GM23248 (cell line): ENCODE measurements at places on chromosomes 2 and 18. TPM values are rescaled to one million over a fixed set of nuclear protein-coding genes. Genes with fewer than 3 reads are reported as not detected.

- DNase-seq: no peak
- H3K27me3 ChIP-seq: no peaks in the 10 kb centered on the region
- no peak overlapping the region for H3K4me3 ChIP-seq
- H3K36me3 ChIP-seq: no peaks in the 10 kb centered on the region
These were observed 22.8 kb downstream of the EHD3 start for GRCh38 chr2:31256611-31257382.

- DNase-seq: peak; percentile 53
- H3K4me3 ChIP-seq: no peak overlapping the region
- no peaks in the 10 kb centered on the region for H3K27me3 ChIP-seq
These were observed 77.1 kb upstream of the UGP2 start for GRCh38 chr2:63764630-63765029.

The MCFD2 gene
- total RNA-seq: 310 and 329 TPM in 2 replicates

DNA sequence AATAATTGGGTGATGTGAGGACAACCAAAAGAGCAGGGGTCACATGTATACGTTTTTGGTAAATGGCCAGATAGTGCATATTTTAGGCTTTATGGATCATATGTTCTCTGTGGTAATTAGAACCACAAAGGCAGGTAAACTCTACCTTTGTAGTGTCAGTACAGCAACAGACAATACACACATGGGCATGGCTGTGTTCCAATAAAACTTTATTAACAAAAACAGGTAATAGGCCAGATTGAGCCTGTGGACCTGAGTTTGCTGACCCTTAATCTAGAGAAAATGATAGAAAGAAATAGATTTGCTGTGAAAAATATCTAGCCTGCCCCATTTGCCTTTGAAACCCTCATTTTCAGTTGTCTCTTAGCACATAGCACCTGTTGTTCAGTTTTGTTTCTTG is 177.2 kb upstream of the CXCR4 start:
- no peak for DNase-seq
- no peaks in the 10 kb centered on the region for H3K27me3 ChIP-seq
- no peak overlapping the region for H3K4me3 ChIP-seq
- no peaks in the 10 kb centered on the region for H3K4me1 ChIP-seq
- no peak overlapping the region for H3K27ac ChIP-seq
- no peaks in the 10 kb centered on the region for H3K36me3 ChIP-seq

GRCh38 chr2:235463893-235464292 is 29.9 kb upstream of the AGAP1 start:
- H3K4me1 ChIP-seq: peaks cover 22% of the 10 kb centered on the region
- no peaks in the 10 kb centered on the region for H3K27me3 ChIP-seq
- H3K36me3 ChIP-seq: no peaks in the 10 kb centered on the region
- no peak overlapping the region for H3K4me3 ChIP-seq
- no peak overlapping the region for H3K27ac ChIP-seq

DNA sequence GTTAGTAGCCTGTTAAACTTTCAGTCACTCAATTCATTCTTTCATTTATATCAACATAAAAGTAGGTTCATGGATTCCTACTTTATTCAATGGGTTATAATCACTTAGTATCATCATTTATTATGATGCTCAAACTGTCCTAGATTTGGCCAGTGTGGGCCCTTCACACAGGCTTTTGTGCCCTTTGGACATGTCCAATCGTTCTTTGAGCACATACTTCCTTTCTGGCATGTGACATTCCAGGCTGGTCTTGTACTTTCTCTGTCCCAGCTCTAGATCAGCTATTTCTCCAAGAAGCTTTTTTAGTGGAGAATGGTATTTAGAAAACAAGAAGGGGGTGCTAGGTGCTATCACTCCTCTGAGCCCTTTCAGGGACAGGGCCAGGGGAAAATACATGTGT is 11.5 kb downstream of the POLR1A start:
- no peaks in the 10 kb centered on the region for H3K4me1 ChIP-seq
- H3K4me3 ChIP-seq: no peak overlapping the region
- peaks cover 34% of the 10 kb centered on the region for H3K36me3 ChIP-seq
- no peaks in the 10 kb centered on the region for H3K27me3 ChIP-seq

GRCh38 chr2:181308766-181309515 is 148.2 kb upstream of the ITGA4 start:
- no peak for DNase-seq
- no peaks in the 10 kb centered on the region for H3K36me3 ChIP-seq
- H3K27ac ChIP-seq: no peak overlapping the region

- no peaks in the 10 kb centered on the region for H3K4me1 ChIP-seq
- DNase-seq: no peak
- no peaks in the 10 kb centered on the region for H3K36me3 ChIP-seq
- H3K4me3 ChIP-seq: no peak overlapping the region
- H3K27ac ChIP-seq: no peak overlapping the region
- no peaks in the 10 kb centered on the region for H3K27me3 ChIP-seq
These were observed 107.2 kb downstream of the GALNT3 start for GRCh38 chr2:165686800-165687199.

The TFPI gene
- 31.5 and 48.7 TPM in 2 replicates for total RNA-seq

- no peaks in the 10 kb centered on the region for H3K4me1 ChIP-seq
- no peaks in the 10 kb centered on the region for H3K27me3 ChIP-seq
- DNase-seq: no peak
- no peak overlapping the region for H3K27ac ChIP-seq
- no peak overlapping the region for H3K4me3 ChIP-seq
- no peaks in the 10 kb centered on the region for H3K36me3 ChIP-seq
These were observed 392.0 kb upstream of the LYPD1 start for GRCh38 chr2:133061874-133062593.

The CEP192 gene
- total RNA-seq: 19.0 and 21.5 TPM in 2 replicates

DNA sequence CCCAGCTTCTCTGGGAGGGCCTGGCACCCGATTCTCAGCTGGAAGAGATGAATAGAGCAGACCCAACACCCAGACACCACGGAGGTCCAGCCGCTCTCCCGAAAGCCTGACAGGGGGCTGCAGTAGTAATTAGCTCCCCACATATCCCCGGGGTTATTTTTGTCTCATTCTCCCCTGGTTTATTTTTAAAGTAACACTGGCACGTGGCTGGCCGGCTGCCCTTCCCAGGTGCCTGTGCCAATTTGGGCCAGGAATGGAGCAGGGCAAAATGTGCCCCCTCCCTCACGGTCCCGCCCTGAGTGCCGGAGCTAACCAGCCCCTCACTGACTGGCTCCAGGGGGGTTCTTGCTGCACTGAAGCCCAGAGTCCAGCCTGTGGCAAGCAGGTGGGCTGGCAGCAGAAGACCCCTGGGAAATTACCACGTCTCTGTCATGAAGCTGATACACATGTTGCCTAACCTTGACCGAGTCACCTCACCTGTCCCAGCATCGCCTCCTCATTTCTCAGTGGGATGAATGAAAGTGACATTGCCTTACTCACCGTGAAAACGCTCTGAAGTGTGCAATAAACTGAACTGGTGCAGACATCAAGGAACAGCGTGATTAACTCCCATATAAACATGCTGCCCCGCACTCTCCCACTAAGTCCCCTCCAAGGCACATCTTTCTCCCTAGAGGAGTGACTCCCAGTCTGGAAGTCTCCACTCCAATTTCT is 18.4 kb downstream of the KCNK3 start:
- DNase-seq: no peak
- H3K4me1 ChIP-seq: no peaks in the 10 kb centered on the region
- H3K27ac ChIP-seq: no peak overlapping the region

GRCh38 chr18:77077941-77078689 is 54.5 kb downstream of the MBP start:
- H3K27me3 ChIP-seq: no peaks in the 10 kb centered on the region
- H3K4me1 ChIP-seq: 0 out of 2 replicates have a peak, but pooled peaks cover 7% of the 10 kb centered on the region
- no peak overlapping the region for H3K27ac ChIP-seq
- H3K36me3 ChIP-seq: no peaks in the 10 kb centered on the region

GRCh38 chr2:37602040-37602439 is 69.4 kb downstream of the CDC42EP3 start:
- H3K4me1 ChIP-seq: peaks cover 7% of the 10 kb centered on the region; the same call in 1 of the 2 replicates
- no peaks in the 10 kb centered on the region for H3K36me3 ChIP-seq
- H3K4me3 ChIP-seq: no peak overlapping the region

- peaks cover 21% of the 10 kb centered on the region for H3K4me1 ChIP-seq
- no peak overlapping the region for H3K4me3 ChIP-seq
- peak; percentile 55 for DNase-seq
These were observed 48.8 kb downstream of the MAPRE2 start for GRCh38 chr18:35089891-35090550.

DNA sequence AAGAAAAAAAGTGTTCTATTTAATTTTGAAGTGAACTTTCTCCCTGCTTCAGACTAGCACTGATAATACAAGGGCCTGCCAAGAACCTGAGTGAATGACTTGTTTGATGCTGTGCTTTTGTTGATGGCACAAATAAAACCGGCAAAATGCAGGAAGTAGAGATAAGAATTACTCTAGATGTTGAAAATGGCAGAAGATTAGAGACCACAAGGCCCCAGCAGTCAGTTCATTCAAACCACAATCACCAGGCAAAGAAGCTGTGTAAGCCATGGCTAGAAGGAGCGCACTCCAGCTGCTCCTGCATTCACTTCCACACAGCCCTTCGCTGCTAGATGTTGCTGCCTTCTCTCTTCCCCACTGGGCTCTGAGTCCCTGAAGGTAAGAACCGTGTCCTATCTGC is 297.1 kb downstream of the AGPS start:
- H3K27me3 ChIP-seq: no peaks in the 10 kb centered on the region
- no peaks in the 10 kb centered on the region for H3K36me3 ChIP-seq
- H3K27ac ChIP-seq: no peak overlapping the region
- DNase-seq: no peak
- no peak overlapping the region for H3K4me3 ChIP-seq

The CCT7 gene
- 272 and 316 TPM in 2 replicates for total RNA-seq

GRCh38 chr2:135785032-135785431 is 43.4 kb downstream of the UBXN4 start:
- no peaks in the 10 kb centered on the region for H3K27me3 ChIP-seq
- peaks cover 9% of the 10 kb centered on the region; the same call in 1 of the 2 replicates for H3K4me1 ChIP-seq
- H3K4me3 ChIP-seq: no peak overlapping the region

The UBXN2A gene
- 11.9 and 17.2 TPM in 2 replicates for total RNA-seq

GRCh38 chr2:120735746-120736170 is at the start of gene GLI2:
GLI2 (plus strand) TSS chr2:120735868; CDS start chr2:120797321, 61,453 bp downstream.
- peak; percentile 96 for DNase-seq
- H3K27ac ChIP-seq: peak within 1 kb of the TSS; percentile 79
- H3K4me3 ChIP-seq: peak within 1 kb of the TSS; percentile 90
- no peaks in the 10 kb centered on the region for H3K27me3 ChIP-seq
- peaks cover 9% of the 10 kb centered on the region for H3K4me1 ChIP-seq

The ANKRD29 gene
- 8.9 and 9.2 TPM in 2 replicates for total RNA-seq

The MROH2A gene
- not detected in 2 replicates for total RNA-seq

The HOXD3 gene
- 3.2 and 5.2 TPM in 2 replicates for total RNA-seq

- no peak for DNase-seq
- no peaks in the 10 kb centered on the region for H3K27me3 ChIP-seq
- H3K27ac ChIP-seq: no peak overlapping the region
- H3K4me1 ChIP-seq: peaks cover 20% of the 10 kb centered on the region
These were observed 75.1 kb downstream of the CPO start for GRCh38 chr2:207014424-207014823.

GRCh38 chr2:174085781-174086180 is 120.6 kb upstream of the SP3 start:
- H3K4me3 ChIP-seq: no peak overlapping the region
- H3K27me3 ChIP-seq: no peaks in the 10 kb centered on the region
- no peak for DNase-seq
- no peaks in the 10 kb centered on the region for H3K36me3 ChIP-seq
- H3K4me1 ChIP-seq: no peaks in the 10 kb centered on the region
- H3K27ac ChIP-seq: no peak overlapping the region

The IGFBP2 gene
- total RNA-seq: 24.0 and 40.1 TPM in 2 replicates

- H3K27me3 ChIP-seq: no peaks in the 10 kb centered on the region; the same call in 1 of the 2 replicates
- H3K27ac ChIP-seq: no peak overlapping the region
- no peaks in the 10 kb centered on the region for H3K4me1 ChIP-seq
- no peak overlapping the region for H3K4me3 ChIP-seq
- H3K36me3 ChIP-seq: no peaks in the 10 kb centered on the region
These were observed 1348.0 kb upstream of the PIK3C3 start for GRCh38 chr18:40606996-40607395.

DNA sequence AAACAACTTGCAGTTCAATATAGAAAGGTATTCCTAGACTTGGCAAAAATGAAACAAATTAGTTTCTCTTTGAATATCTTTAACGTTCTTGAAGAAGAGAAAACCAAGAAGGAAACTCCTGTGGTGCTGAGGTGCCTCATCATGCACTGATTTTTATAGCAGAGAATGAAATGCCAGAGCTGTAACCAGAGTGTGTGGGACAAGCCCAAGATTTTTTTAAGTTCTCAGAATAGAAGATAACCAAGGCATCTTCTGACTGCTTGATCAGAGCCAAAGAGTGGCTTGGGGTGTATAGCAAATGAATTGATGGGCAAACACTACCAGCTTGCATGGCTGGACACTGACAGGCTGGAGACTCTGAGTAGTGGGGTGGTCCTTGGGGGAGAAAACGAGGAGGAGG is 7.9 kb downstream of the FHOD3 start:
- H3K27ac ChIP-seq: no peak overlapping the region
- no peaks in the 10 kb centered on the region for H3K36me3 ChIP-seq
- H3K4me3 ChIP-seq: no peak overlapping the region
- H3K27me3 ChIP-seq: no peaks in the 10 kb centered on the region
- no peak for DNase-seq

DNA sequence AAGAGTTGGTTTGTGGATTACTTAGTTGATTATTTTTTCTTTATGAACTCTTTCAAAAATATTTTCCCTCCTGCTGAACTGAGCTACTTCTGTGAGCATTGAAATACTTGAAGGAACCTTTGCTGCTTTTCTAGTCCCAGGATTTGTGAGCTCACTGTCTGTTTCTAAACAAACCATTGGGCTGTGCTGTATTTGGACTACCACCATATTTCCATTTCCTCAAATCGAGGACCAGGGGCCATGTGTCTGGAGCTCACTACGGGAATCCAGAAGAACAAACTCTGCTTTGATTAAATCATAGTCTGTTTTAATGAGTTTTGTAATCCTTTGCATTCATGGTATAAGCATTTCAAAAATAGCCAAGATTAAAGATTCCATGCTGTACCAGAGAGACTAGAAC is 1.3 kb downstream of the MRPL33 start:
- H3K27me3 ChIP-seq: no peaks in the 10 kb centered on the region
- peak overlapping the region; percentile 82 for H3K4me3 ChIP-seq
- peak; percentile 30 for DNase-seq
- H3K27ac ChIP-seq: peak overlapping the region; percentile 4; the same call in 1 of the 2 replicates
- H3K36me3 ChIP-seq: no peaks in the 10 kb centered on the region
- peaks cover 39% of the 10 kb centered on the region for H3K4me1 ChIP-seq

DNA sequence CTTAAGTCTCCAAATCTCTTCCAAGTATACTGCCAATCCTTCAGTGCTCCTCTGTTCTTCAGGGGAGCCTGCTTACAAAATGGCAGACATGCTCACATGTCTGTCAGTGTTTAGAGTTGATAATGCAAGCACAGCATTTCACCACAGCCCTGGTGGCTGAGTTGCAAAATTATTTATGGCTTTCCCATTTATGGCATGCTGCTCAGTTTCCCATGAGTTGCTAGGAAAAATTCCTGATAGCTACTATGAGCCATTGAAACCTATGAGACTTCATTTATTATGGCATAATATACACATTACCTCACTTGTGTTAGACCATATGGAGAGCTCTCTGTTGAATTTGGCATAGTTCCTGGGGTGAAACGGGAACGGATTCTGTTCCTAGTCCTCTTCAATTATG is 448.7 kb upstream of the TCF4 start:
- no peaks in the 10 kb centered on the region for H3K4me1 ChIP-seq
- no peak overlapping the region for H3K4me3 ChIP-seq
- H3K27ac ChIP-seq: no peak overlapping the region
- DNase-seq: no peak
- H3K36me3 ChIP-seq: no peaks in the 10 kb centered on the region

GRCh38 chr2:69298261-69298660 is 88.8 kb downstream of the GFPT1 start:
- DNase-seq: peak; percentile 98
- no peaks in the 10 kb centered on the region for H3K36me3 ChIP-seq
- H3K27me3 ChIP-seq: no peaks in the 10 kb centered on the region
- H3K27ac ChIP-seq: peak overlapping the region; percentile 96

GRCh38 chr2:207624185-207625013 is 795 bp downstream of the METTL21A start:
- peak overlapping the region; percentile 69 for H3K27ac ChIP-seq
- no peaks in the 10 kb centered on the region for H3K27me3 ChIP-seq
- H3K36me3 ChIP-seq: no peaks in the 10 kb centered on the region
- DNase-seq: peak; percentile 82
